ENCODE measurements at places on chromosomes 7 and 10.

GRCh38 chr7:47755248-47755647 lies 173.3 kb upstream of the TNS3 start:
- DNase-seq, result no peak

DNA sequence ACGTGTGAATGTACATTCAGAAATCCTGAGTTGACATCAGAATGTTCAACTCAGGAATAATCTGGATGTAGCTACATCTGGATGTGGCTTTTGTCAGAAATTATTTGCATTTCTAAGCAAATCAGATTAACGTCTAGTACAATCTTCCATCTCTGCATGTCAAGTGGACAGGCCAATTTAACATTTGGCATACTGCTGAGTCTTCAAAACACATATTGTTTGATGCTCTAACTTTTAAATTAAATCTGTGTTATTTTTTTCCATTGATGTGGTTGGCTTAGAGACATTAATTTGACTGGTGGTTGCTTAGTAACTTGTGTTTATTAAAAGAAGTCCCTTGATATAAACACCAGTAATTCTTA lies 3.4 kb downstream of the STAMBPL1 start:
- no peak for DNase-seq

GRCh38 chr7:75617634-75618234 lies 121.0 kb downstream of the HIP1 start:
- DNase-seq, result no peak

DNA sequence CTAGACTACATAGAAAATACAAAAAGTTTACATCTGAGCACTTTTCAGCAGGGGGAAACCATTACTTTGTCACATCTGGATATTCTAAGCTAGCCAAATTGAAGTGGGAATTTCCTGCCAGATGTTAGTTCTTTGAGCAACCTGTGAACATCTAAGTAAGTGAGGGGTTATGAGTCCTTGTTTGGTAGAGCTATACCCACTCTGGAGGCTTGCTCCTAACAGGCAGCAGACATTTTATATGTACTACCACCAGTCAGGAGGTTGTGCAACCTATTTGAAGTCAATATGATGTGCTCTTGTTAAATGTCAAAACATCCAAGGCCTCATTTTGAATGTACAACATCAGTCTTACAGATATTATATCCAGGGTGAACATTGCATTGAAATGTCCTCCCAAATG lies 143.3 kb upstream of the KAT6B start:
- DNase-seq, result no peak

DNA sequence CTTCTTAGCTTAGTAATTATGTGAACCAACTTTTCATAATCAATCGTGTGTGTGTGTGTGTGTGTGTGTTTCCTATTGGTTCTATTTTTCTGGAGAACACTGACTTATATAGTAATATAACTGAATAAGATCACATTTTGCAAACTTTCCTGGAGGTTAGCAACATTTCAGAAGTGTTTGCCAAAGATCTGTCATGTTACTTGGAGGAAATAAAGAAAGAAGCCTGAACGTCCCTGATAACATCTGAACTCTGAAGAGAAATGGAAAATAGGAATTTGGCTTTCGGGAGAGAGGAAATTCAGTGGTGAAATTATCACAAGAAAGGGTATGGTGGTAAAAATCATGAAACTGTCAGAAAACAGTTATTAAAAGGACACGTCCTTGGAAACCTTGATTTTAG lies 984.4 kb upstream of the AUTS2 start:
- no peak for DNase-seq

All from stimulated activated CD4-positive, alpha-beta T cell treated with anti-CD3 and anti-CD28 coated beads, Interleukin-2, amount 100 ng/mL, for 48 hours (primary cell).